Upper lobe of right lung (tissue), 1 donor: ENCODE measurements at places on chromosomes 6 and 20. TPM values are rescaled to one million over a fixed set of nuclear protein-coding genes. Genes with fewer than 3 reads are reported as not detected.
A peak's percentile ranks its signal among the peaks of the same experiment; 100 is the strongest.

DNA sequence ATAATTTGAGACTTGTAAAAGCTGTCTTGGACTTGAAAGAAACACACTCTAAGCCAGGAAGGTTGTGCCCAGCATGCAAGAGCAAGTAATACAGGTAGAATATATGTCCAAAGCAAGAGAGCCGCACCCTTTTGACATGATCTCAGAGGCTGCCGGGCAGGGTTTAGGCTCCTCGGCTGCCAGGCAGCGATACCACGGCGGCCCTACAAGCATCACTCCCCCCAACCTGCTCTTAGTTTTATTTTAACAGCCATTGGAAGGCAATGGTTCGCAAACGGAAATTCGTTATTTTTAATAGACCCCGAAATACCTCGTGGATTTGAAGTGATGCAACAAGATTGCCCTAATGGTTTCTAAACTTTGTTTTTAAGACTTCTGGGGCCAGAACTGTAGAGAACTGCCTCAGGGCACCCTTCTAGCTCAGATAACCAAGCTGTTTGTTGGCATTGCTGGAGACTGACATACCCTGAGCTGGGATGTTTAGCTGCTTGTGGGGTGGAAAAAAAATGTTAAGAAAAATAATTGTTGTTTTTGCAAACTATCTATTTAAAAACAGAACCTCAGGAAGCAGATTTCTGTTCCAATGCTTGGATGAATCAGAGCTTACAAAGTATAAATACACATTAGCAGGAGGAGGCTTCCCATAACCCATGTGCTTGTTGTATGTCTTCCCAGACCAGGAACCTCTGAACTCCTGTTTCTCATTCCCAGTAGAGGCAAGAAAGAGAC lies 39.0 kb downstream of the JAG1 start:
- no peak overlapping the region for H3K4me3 ChIP-seq
- H3K4me1 ChIP-seq = peaks cover 24% of the 10 kb centered on the region
- no peak for DNase-seq
- H3K36me3 ChIP-seq = peaks cover 25% of the 10 kb centered on the region
- no peaks in the 10 kb centered on the region for H3K27me3 ChIP-seq

GRCh38 chr20:52190437-52191131 lies 995 bp downstream of the ZFP64 start:
- peaks cover 8% of the 10 kb centered on the region for H3K4me1 ChIP-seq
- H3K27me3 ChIP-seq = no peaks in the 10 kb centered on the region
- H3K27ac ChIP-seq = peak overlapping the region; percentile 93
- peak overlapping the region; percentile 86 for H3K4me3 ChIP-seq

GRCh38 chr6:152170702-152171667 lies 363.5 kb downstream of the ESR1 start:
- H3K4me1 ChIP-seq = no peaks in the 10 kb centered on the region
- H3K27ac ChIP-seq = no peak overlapping the region
- DNase-seq = no peak
- no peak overlapping the region for H3K4me3 ChIP-seq
- H3K36me3 ChIP-seq = peaks cover 56% of the 10 kb centered on the region
- no peaks in the 10 kb centered on the region for H3K27me3 ChIP-seq

GRCh38 chr6:120392941-120393340 lies 941.3 kb downstream of the TBC1D32 start:
- H3K27ac ChIP-seq = no peak overlapping the region
- H3K4me3 ChIP-seq = no peak overlapping the region
- H3K36me3 ChIP-seq = no peaks in the 10 kb centered on the region
- no peak for DNase-seq

The FERMT1 gene
- 2.4 TPM for total RNA-seq

GRCh38 chr6:108166664-108167448 lies 1.0 kb downstream of the NR2E1 start:
- H3K4me3 ChIP-seq = no peak overlapping the region
- no peak for DNase-seq
- H3K27me3 ChIP-seq = peaks cover 100% of the 10 kb centered on the region
- H3K27ac ChIP-seq = no peak overlapping the region
- no peaks in the 10 kb centered on the region for H3K36me3 ChIP-seq

DNA sequence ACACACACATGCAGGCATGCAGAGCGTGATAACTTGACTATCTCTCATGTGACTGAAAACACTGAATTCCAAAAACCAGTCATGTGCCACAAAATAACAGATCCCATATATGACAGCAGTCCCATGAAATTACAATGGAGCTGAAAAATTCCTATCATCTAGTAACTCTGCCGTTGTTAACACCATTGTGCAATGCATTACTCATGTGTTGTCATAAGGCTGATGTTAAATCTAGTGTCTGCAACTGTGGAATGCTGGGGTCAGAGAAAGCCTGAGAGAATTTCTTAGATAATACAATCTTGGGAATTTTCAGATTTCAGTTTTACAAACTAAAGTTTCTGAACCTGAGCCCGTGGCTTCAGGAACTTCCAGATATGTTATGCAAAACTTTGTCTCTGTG lies 70.2 kb downstream of the LYRM4 start:
- no peak overlapping the region for H3K4me3 ChIP-seq
- H3K36me3 ChIP-seq = no peaks in the 10 kb centered on the region
- no peaks in the 10 kb centered on the region for H3K27me3 ChIP-seq
- DNase-seq = no peak
- H3K4me1 ChIP-seq = no peaks in the 10 kb centered on the region

- no peaks in the 10 kb centered on the region for H3K36me3 ChIP-seq
- no peaks in the 10 kb centered on the region for H3K27me3 ChIP-seq
- no peak overlapping the region for H3K27ac ChIP-seq
- H3K4me3 ChIP-seq = no peak overlapping the region
- DNase-seq = no peak
- H3K4me1 ChIP-seq = no peaks in the 10 kb centered on the region
These were observed 17.4 kb upstream of the GFOD1 start for GRCh38 chr6:13504611-13505344.

The SERPINB6 gene
- total RNA-seq = 157 TPM

DNA sequence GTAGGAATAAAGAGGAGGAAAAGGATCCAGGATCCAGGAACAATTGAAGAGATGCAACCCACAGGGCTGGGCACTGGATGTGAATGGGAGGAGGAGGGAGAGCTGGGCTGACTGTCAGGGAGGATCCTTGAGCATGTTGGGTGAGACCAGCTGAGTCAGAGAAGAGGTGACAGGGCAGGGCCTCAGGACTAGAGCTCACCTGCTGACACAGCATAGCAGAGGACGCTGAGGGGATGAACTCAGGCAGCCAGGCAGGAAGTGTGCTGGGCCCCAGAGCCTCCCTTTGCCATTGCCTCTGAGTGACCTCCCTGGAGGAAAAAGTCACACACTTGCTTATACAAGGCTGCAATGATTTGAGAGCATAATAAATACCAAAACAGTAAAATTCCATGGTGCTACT lies 72.3 kb downstream of the ZNF133 start:
- H3K36me3 ChIP-seq = no peaks in the 10 kb centered on the region
- no peaks in the 10 kb centered on the region for H3K27me3 ChIP-seq
- no peak for DNase-seq
- H3K27ac ChIP-seq = peak overlapping the region; percentile 21
- H3K4me1 ChIP-seq = no peaks in the 10 kb centered on the region
- no peak overlapping the region for H3K4me3 ChIP-seq

- no peaks in the 10 kb centered on the region for H3K27me3 ChIP-seq
- no peak overlapping the region for H3K4me3 ChIP-seq
- H3K4me1 ChIP-seq = no peaks in the 10 kb centered on the region
- H3K36me3 ChIP-seq = no peaks in the 10 kb centered on the region
- H3K27ac ChIP-seq = no peak overlapping the region
These were observed 28.0 kb downstream of the RAB44 start for GRCh38 chr6:36725581-36725980.

The NRSN1 gene
- total RNA-seq = not detected

The TFAP2A gene
- 1.9 TPM for total RNA-seq

The SCUBE3 gene
- total RNA-seq = 0.46 TPM

The HLA-DQA1 gene
- total RNA-seq = 111 TPM
